A549 treated with RU486 at 1 μM for 4 hours (cell line): ENCODE measurements at places on chromosomes 6 and 20. TPM values are rescaled to one million over a fixed set of nuclear protein-coding genes. Genes with fewer than 3 reads are reported as not detected.

The GHRH gene
- total RNA-seq: not detected in 5 replicates

The SEL1L2 gene
- total RNA-seq: not detected in 5 replicates

The POM121L2 gene
- total RNA-seq: not detected in 5 replicates

The AIF1 gene
- not detected in 5 replicates for total RNA-seq

The PRL gene
- total RNA-seq: not detected in 5 replicates

The MUCL3 gene
- 0.01 to 0.05 TPM (median 0.02 TPM) in 3 of 5 replicates, not detected in the others for total RNA-seq
